Keratinocyte (primary cell): ENCODE measurements at places on chromosomes 6 and 20. TPM values are rescaled to one million over a fixed set of nuclear protein-coding genes. Genes with fewer than 3 reads are reported as not detected.

DNA sequence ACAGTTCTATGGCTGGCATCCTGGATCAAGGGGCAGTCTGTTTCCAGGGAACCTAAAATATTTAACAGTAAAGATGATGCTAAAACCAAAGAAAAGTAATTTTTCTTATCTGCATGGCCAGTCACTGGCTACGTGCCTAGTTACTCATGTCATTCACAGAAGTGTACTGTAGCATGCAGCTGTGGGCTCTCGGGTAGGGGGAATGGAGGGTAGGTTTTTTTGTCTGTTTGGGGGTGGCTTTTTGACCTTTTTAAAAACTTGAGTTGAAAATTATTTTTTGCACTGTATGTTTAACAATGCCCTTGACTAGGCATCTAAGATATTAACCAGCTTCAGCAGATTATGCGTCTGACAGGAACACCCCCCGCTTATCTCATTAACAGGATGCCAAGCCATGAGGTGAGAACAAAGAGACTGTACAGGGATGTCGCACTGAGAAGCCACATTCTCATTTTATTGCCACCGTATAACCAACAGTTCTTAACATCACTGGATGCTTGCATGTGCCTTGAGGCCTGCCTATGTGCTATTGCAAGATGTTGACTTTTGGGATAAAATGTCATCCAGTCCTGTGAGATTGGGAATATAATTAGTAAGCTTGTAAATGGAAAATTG, 30.3 kb upstream of the MAPK13 start:
- H3K4me3 ChIP-seq = no peak overlapping the region
- no peaks in the 10 kb centered on the region for H3K27me3 ChIP-seq
- no peak overlapping the region for H3K27ac ChIP-seq

DNA sequence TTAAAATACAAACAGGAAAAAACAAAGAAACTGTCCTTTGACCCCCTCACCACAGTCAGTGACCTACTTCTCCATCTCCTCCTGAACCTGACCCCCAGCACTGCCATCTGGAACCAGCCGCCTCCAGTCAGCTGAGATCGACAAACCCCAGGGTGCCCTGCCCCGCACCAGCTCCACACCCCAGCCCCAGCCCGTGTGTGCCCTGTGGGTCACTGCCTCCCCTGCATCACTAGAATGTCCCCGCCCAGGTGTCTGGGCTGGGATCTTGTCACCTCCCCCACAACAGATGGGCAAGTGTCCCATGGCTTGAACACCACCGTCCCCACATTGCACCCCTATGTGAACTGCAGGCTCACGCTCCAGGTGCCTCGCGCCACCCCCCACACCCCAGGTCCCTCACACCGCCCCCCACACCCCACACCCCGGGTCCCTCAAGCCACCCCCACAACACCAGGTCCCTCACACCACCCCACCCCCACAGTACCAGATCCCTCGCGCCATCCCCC, 13.3 kb downstream of the TAF4 start:
- H3K4me3 ChIP-seq = no peak overlapping the region
- no peaks in the 10 kb centered on the region for H3K27me3 ChIP-seq
- H3K36me3 ChIP-seq = no peaks in the 10 kb centered on the region
- peaks cover 6% of the 10 kb centered on the region for H3K4me1 ChIP-seq

DNA sequence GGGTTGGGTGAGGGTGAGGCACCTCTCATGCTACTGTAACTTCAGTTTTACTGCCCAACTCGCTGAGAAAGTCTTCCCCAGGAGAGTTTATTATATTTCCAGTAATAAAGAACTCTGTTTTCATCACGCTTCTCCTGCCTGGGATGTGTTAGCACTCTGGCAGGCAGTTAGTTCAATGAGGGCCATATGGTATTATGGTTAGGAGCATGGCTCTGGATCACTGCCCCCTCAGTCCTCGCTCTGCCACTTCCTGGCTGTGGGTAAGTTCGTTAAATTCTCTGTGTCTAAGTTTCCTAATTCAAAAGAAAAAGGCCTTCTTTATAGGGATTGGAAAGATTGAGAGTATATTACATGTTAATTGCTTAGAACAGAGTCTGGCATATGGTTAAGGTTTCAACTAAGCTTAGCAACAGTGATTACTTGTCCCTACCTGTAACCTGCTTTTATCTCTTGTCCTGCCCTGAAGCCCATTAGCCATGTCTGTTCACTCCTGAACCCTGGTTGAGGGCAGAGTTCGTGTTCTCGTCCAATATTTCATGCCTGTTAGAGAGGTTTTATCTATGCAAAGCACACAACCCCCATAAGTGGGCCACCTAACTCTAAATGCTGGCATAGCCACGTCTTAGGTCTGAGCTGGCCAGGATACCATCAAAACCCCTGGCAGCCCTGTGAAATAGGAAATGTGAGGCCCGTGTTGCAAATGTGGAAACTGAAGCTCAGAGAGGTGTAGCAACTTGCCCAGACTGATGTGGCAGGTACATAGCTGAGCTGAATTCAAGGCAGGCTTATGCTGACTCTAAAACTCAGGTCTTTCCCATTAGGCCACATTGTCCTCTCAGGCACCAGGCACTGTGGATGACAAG, 342.5 kb upstream of the JARID2 start:
- peaks cover 12% of the 10 kb centered on the region for H3K4me1 ChIP-seq
- H3K27me3 ChIP-seq = no peaks in the 10 kb centered on the region

- no peak overlapping the region for H3K4me3 ChIP-seq
- H3K27me3 ChIP-seq = no peaks in the 10 kb centered on the region
- no peak for DNase-seq
- H3K27ac ChIP-seq = no peak overlapping the region
Measured at GRCh38 chr20:10992731-10993130, 318.9 kb upstream of the JAG1 start.

DNA sequence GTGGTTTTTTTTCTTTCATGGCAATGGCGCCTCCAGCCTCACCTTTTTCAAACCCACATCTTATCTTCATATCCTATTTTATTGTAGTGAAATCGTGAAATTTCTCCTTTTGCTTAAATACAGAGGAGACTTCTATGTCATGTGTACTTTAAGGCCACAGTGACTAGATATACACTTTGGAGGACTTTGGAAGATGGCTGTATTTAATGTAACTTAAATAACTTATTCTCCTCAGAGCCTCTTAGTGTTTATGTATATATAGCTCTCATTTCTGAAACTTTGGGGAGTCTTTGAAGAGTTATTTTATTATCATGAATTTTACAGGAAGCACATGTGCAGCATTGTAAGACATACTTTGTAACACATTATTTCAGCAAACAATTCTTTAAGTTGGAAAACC, 968 bp downstream of the LAMA2 start:
- H3K36me3 ChIP-seq = no peaks in the 10 kb centered on the region
- peaks cover 8% of the 10 kb centered on the region for H3K27me3 ChIP-seq
- H3K4me1 ChIP-seq = peaks cover 6% of the 10 kb centered on the region
- no peak overlapping the region for H3K27ac ChIP-seq
- H3K4me3 ChIP-seq = no peak overlapping the region
- no peak for DNase-seq

DNA sequence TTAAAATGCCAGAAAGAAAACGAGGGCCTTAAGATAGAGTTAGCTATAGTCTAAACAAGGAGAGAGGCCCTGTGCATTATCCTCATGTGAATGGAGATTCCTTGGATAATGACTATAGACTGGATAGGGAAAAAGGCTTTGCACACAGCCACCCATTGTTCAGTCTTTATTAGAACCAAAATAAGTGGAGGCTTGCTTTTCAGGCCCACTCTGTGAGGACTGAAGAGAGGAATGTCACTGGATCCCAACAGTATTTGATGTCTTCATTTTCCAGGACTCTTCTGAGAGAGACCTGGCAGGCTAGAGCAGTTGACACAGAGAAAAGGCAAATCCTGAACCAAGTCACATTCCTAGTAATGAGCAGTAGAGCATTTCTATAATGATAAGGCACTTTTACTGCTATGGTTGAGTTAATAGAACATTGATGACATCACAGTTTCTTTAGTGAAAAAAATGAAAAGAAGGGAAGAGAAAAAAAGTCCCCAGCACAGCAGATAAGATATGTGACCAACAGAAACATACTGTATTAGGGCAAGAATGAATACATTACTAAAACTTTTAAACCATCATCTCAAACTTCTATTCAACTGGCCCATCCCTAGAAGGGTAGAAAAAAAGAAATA, 315.1 kb downstream of the EPHA7 start:
- H3K4me1 ChIP-seq = no peaks in the 10 kb centered on the region
- H3K4me3 ChIP-seq = no peak overlapping the region
- no peaks in the 10 kb centered on the region for H3K27me3 ChIP-seq
- DNase-seq = no peak

- no peaks in the 10 kb centered on the region for H3K4me1 ChIP-seq
- H3K27me3 ChIP-seq = no peaks in the 10 kb centered on the region
- no peak overlapping the region for H3K4me3 ChIP-seq
- no peak overlapping the region for H3K27ac ChIP-seq
- peaks cover 22% of the 10 kb centered on the region for H3K36me3 ChIP-seq
- DNase-seq = no peak
Measured at GRCh38 chr20:35673884-35674283, 9.2 kb upstream of the CPNE1 start.

- H3K4me3 ChIP-seq = no peak overlapping the region
- H3K4me1 ChIP-seq = peaks cover 45% of the 10 kb centered on the region
- H3K36me3 ChIP-seq = no peaks in the 10 kb centered on the region
- H3K27ac ChIP-seq = peak overlapping the region; percentile 88
- H3K27me3 ChIP-seq = no peaks in the 10 kb centered on the region
Measured at GRCh38 chr6:6688951-6689350, 100.4 kb downstream of the LY86 start.

BTN3A1 gene
- 6.1 to 8.6 TPM (median 6.9 TPM) in 3 replicates for polyA plus RNA-seq

ABHD16B gene
- polyA plus RNA-seq = not detected in 3 replicates
